DMS 273 treated with DMSO at 0.1 percent for 48 hours (cell line): ENCODE measurements at places on chromosomes 12 and 14.
A peak's percentile ranks its signal among the peaks of the same experiment; 100 is the strongest.

GRCh38 chr14:94638961-94639817, 27.0 kb downstream of the SERPINA3 start:
- no peak for DNase-seq

DNA sequence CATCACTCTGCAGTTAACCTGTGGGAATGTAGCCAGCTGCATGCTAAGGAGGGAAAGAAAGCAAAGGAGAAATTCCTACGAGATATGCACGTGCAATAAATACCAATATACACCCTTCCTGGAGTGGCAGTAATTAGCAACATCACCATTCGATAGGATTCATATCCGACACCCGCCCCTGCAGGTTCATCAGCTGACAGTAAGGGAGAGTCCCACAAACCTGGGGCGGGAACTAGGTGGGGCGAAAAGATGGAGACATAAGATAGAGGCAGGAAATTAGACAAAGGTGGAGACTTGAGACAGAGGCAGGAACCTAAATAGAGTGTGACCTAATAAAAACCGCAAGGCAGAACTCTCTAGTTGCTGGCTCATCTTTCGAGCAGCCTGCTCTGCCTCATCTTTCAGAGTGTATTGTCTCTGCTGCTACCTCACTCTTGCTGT, 51.6 kb downstream of the PLEKHG3 start:
- no peak for DNase-seq

DNA sequence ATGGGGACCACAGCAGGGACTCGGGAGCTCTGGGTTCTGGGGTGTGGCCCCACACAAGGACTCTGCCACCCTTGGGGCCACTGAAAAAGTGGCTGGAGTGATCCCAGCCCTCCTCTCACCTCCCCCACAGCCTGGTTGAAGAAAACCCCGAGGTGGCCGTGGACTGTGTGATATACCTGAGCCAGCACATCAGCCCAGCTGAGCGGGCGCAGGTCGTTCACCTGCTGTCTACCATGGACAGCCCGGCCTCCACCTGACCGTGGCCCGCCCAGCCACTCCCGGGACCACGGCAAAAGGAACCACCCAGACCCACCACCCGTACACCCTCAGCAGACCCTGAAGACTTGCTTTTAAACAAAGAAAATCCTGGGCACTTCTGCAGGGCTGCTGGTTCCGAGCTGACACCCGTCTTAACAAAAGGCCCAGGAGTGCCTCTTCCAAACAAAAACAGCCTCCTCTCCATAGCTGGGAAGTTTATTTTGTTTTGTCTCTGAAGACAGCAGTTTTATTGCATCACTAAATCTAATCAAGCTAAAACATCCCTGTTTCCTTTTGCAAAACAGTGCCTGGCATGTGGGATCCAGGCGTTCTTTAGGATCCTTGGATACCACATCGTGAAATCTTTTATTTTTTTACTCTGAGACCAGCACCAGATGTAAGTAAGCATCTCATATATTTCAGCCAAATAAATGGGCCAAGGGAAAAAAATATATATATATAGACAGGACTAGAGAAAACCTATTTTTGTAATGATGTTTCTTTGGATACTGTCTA, 42.8 kb downstream of the FOXN4 start:
- DNase-seq: no peak

DNA sequence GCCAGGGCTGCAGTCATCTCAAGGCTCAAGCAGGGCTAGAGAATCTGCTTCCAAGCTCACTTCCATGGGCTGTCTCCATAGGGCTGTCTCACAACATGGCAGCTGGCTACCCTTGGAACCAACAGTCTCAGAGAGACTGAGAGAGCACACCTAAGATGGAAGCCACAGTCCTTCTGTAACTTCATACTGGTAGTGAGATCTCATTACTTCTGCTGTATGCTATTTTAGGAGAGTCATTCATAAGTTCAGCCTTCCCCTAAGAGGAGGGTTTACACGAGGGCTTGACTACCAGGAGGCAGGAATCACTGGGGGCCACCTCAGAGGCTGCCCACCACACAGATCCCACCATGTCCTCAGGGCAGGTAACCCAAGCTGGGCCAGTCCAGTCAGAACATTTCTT, 29.7 kb downstream of the ERH start:
- DNase-seq: no peak

DNA sequence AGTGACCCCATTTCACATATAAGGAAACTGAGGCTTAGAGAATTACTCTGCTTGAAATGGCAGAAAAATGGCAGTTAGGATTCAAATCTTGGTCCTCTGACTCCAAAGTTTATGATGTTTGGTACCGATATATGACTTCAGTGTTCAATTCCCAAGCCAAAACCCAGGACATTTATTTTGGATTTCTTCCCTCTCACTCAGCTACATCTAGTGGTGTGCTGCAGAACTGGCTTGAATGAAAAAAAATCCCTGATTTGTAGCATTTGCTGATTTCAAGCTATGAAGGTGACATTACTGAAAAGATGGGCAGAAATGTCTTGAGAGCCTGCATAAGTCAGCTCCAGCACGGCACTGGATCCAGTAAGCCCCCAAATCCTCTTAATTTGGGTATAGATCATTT, 106.4 kb downstream of the EFCAB11 start:
- no peak for DNase-seq

DNA sequence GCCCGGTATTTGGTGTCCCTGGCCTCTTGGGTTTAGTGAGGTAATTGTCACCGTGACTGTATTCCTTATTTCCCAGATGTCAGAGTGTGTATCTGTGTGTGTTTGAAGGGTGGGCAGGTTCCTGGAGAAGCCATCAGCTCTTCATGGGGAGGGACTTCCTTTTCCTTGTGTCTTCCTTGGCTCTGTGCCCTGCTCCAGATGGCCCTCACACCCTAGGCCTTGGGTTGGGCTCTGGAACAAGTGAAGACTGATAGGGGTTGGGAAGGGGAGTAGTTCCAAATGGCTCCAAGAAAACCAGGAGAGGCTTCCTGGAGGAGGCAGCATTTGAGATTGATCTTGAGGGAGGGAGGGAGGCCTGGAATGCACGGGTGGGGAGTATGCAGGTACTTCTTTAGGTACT, 43.8 kb upstream of the PRIMA1 start:
- DNase-seq: peak; percentile 54

DNA sequence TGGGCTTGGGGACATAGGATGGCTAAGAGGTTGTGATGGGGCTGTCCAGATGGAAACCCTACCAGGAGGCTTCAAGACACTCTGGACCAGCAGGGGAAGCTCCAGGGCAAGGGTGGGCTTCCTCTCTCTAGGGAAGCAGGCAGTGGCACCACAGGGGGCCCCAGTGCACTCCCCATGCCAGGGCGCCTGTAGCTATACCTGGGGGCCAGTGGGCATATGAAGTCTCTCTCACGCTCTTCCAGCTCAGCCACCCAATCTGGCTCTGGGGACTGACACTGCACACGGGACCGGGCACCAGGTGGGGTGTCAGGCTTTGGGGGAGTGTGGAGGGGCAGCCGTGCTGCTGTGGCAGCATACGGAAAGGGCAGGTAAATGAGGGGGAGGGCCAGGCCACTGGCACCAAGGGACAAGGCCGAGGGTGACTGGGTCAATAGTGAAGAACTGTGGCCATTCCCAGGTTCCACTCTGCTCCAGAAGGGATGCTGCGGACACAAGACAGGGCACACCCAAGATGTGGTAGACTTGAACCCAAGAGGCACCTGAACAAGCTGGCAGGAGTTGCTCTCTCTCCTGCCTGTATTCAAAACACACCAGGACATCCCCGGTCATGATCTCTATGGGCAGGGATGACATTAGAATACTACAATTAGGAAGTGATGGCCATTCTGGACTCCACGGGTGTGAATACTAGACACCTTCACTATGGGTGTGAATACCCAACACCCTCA, 27.5 kb downstream of the RFLNA start:
- DNase-seq: no peak

DNA sequence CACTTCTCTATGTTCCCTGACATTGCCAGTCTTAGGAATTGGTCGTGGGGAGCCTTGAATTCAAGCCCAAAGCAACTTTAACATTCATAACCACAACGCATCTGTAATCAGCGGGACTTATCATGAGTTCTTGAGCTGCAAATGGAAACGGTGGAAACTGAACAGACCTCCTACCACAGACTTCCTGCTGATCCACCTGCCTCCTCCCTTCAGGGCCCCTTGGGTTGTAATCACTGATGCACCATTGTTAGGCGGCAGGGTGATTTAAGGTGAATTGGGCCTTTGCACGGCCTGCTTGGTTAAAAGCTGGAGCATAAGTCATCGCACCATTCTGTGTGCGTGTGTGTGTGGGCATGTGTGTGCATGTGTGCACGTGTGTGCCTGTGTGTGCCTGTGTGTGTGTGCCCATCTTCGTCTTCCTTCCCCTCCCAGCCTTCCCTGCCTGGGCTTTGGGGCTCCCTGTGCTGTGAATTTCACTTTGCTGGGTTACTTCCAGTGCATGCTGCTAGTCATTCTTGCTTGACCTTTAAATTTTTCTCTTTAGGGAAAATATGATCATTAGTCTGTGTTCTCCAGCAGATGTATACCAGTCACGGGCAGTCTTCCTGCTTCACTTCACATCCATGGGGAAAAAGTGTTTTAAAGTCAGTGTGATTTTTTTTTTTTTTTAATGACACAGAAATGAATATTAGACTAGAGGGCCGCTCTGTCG, 29.1 kb downstream of the CHST11 start:
- no peak for DNase-seq

DNA sequence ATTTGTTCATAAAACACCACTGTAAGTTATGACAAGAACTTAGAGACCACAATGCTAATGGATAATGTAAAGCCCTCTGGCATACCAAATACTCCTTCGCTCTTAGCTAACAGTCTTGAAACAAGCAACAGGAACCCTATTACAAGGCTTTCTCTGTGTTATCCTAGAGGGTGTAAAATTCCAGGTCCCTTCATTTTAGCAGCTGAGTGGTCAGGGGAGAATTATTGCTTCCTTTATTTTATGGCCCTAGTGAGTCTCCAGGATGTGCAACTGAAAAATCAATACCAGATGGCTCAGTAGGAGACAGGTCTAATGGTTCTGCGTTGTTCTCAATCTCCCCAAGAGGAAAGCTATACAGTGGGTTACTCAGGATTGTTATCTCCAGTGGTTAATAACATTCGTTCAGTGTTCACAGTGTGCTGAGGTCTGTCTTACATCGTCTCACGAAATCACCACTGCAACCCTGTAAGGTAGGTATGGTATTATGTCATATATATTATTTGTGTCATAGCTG, 172.7 kb upstream of the CNOT2 start:
- DNase-seq: no peak

DNA sequence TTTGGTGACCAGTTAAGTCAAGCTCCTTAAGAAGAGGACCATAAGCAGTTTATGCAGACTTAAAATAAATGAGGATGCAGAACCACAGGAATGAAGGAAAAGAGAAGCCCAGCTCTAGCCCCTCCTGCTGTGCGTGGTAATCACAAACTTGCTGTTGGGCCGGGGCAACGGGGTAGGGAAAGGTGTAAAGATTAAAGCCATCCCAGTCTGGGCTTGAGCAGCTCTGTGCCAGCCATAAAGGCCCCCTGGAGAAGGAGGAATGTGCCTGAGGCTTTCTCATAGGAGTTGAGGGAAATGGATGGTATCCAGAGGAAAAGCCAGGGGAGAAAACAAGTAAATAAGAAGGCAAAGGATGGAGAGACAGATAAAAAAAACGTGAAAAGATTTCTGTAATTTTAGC, 25.1 kb downstream of the TEP1 start:
- DNase-seq: no peak

DNA sequence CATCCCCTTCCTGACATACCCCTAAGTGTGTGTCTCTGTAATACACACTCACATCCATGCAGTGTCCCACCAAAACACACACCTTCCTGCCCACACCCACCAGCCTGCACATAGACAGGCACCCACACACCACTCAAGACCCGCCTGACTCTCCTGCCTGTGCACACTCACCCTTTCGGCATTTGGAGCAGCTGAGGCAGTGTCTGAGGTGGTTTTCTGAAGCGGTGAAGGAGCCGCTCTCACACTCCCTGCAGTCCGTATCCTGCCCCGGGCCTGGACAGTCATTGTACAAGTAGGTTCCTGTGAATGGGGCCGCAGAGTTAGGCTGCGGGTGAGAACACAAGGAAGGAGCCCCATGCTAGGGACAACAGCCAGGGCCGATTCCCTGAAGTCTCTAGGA, 8.3 kb downstream of the TNFRSF1A start:
- no peak for DNase-seq

DNA sequence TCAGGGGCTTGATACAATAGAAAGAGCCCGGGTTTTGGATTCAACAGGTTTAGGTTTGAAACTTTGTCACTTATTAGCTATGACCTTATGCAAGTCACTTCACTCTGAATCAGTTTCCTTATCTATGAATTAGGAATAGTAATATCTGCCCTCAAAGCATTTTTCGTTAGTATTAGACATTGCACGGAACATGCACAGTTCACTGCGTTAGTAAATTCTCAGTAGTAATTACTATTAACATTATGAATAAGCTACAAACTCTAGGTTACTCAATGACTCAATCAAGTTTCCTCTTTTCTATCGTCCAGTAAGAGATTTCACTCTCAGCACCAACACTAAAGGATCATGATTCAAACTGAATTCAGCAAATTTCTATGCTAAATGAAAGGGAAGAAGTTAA, 150.3 kb downstream of the CEP83 start:
- DNase-seq: no peak
